ENCODE measurements at places on chromosomes 6 and 20. TPM values are rescaled to one million over a fixed set of nuclear protein-coding genes. Genes with fewer than 3 reads are reported as not detected.

The ANKRD66 gene
- total RNA-seq: not detected

DNA sequence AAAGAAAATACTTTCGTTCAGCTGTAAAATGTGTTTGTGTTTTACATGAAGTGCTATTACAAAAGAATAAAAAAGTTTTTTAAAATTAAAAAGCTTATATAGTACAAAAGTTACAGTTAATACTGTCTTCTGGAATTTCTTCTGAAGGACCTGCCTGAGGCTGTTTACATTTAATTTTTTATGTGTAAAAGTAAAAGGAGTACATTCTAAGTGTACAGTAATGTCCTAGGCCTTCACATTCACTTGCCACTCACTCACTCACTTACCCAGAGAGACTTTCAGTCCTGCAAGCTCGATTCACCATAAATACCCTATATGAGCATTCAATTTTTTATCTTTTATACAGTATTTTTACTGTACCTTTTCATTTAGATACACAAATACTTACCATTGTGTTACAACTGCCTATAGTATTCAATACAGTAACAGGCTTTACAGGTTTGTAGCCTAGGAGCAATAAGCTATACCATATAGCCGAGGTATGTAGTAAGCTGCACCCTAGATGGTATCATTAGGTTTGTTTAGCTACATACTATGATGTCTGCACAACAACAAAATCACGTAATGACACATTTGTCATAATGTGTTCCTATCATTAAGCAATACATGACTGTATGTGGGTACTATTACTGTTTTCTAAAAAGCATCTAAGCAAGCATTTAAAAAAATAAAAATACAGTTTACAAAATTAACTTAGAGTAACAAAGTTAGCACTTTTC, 33.0 kb downstream of the RNF146 start:
- peaks cover 11% of the 10 kb centered on the region for H3K4me1 ChIP-seq
- DNase-seq: no peak
- no peaks in the 10 kb centered on the region for H3K27me3 ChIP-seq
- H3K4me3 ChIP-seq: no peak overlapping the region

- H3K4me3 ChIP-seq: no peak overlapping the region
- peaks cover 4% of the 10 kb centered on the region for H3K27me3 ChIP-seq
- DNase-seq: no peak
- no peaks in the 10 kb centered on the region for H3K4me1 ChIP-seq
- no peaks in the 10 kb centered on the region for H3K36me3 ChIP-seq
Measured at GRCh38 chr6:130359736-130360135, 6.1 kb upstream of the TMEM200A start.

The ENPP3 gene
- total RNA-seq: 0.42 TPM

The TLDC2 gene
- total RNA-seq: 0.66 TPM

The PDE7B gene
- total RNA-seq: 15.4 TPM

- H3K36me3 ChIP-seq: no peaks in the 10 kb centered on the region
- peaks cover 65% of the 10 kb centered on the region for H3K27me3 ChIP-seq
- no peak for DNase-seq
- peaks cover 31% of the 10 kb centered on the region for H3K4me1 ChIP-seq
Measured at GRCh38 chr6:136922685-136923006, 545 bp downstream of the SLC35D3 start.

GRCh38 chr6:125718109-125718508, 31.3 kb upstream of the HEY2 start:
- H3K27ac ChIP-seq: no peak overlapping the region
- H3K4me3 ChIP-seq: no peak overlapping the region
- no peak for DNase-seq
- H3K27me3 ChIP-seq: no peaks in the 10 kb centered on the region
- H3K4me1 ChIP-seq: no peaks in the 10 kb centered on the region
- H3K36me3 ChIP-seq: no peaks in the 10 kb centered on the region

DNA sequence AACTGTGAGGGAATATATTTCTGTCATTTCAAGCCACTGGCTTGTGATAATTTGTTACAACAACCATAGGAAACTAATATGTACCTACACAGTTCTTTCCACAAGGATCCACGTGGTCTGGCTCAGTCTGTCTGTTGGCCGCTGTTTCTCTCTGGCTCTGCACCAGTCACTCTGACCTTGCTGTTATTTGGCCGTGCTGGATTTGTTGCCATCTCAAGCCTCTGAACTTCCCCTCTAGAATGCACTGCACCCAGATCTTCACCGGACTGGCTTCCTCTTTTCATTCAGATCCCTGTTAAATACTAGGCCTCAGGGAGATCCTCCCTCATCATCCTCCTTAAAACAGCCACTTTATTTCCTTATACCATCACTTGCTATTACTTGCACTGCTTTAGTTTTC, 446.8 kb downstream of the TFAP2B start:
- H3K27me3 ChIP-seq: no peaks in the 10 kb centered on the region
- no peaks in the 10 kb centered on the region for H3K4me1 ChIP-seq
- H3K36me3 ChIP-seq: no peaks in the 10 kb centered on the region
- no peak overlapping the region for H3K4me3 ChIP-seq
- no peak overlapping the region for H3K27ac ChIP-seq
- no peak for DNase-seq

GRCh38 chr6:13212096-13212495, 116.2 kb downstream of the TBC1D7 start:
- DNase-seq: no peak
- no peaks in the 10 kb centered on the region for H3K27me3 ChIP-seq
- no peaks in the 10 kb centered on the region for H3K36me3 ChIP-seq
- H3K4me1 ChIP-seq: peaks cover 1% of the 10 kb centered on the region
- H3K27ac ChIP-seq: no peak overlapping the region

The CAGE1 gene
- not detected for total RNA-seq

- no peaks in the 10 kb centered on the region for H3K27me3 ChIP-seq
- no peak overlapping the region for H3K27ac ChIP-seq
- no peak for DNase-seq
- H3K4me1 ChIP-seq: peaks cover 35% of the 10 kb centered on the region
Measured at GRCh38 chr20:32287231-32287638, 9.8 kb downstream of the KIF3B start.

GRCh38 chr6:106128981-106129781, 43.0 kb downstream of the PRDM1 start:
- H3K27ac ChIP-seq: no peak overlapping the region
- no peaks in the 10 kb centered on the region for H3K36me3 ChIP-seq
- H3K27me3 ChIP-seq: no peaks in the 10 kb centered on the region
- no peak for DNase-seq
- H3K4me1 ChIP-seq: no peaks in the 10 kb centered on the region

The COL9A1 gene
- 1.7 TPM for total RNA-seq

- H3K27me3 ChIP-seq: no peaks in the 10 kb centered on the region
- DNase-seq: no peak
- H3K4me3 ChIP-seq: no peak overlapping the region
- H3K36me3 ChIP-seq: no peaks in the 10 kb centered on the region
- H3K27ac ChIP-seq: no peak overlapping the region
- peaks cover 21% of the 10 kb centered on the region for H3K4me1 ChIP-seq
Measured at GRCh38 chr20:18144541-18145099, 7.0 kb downstream of the KAT14 start.

DNA sequence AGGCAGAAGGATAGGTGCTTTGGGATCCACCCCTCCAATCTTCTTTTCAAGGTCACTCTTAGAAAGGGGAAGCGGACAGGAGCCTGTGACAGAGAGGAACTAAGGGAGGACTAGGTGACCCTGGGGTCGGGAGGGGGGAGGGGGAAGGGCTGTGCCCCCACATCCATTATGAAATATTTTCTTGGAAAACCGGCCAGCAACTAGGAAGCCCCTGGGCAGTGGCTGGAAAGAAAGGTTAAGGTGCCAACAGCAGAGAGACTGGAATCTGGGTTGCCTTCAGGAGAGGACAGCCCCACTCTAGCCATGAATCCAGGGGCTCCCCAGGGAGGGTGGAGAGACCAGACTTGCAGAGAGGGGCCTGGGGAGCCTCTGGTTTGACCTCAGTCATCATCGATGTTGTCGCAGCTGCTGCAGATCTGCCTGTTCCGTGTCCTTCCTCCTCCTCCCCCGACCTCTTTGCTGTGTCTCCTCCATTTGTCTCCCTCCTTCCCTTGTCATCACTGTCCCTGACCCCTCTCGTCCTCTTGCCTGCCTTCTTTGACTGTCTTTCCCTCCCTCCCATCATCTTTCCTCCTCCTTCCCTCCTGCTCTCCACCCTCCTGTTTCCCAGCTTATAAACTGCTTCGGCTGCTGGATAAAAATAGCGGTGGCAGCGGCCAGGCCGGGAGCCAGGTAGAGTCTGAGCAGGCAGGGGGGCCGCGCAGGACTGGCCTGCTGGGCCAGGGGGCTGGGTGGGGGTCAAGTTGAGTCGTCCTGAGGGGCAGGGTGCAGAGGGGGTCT, 3.2 kb downstream of the SLC29A1 start:
- H3K4me1 ChIP-seq: peaks cover 100% of the 10 kb centered on the region
- no peaks in the 10 kb centered on the region for H3K27me3 ChIP-seq
- DNase-seq: no peak
- H3K4me3 ChIP-seq: peak overlapping the region; percentile 75
- peak overlapping the region; percentile 98 for H3K27ac ChIP-seq

DNA sequence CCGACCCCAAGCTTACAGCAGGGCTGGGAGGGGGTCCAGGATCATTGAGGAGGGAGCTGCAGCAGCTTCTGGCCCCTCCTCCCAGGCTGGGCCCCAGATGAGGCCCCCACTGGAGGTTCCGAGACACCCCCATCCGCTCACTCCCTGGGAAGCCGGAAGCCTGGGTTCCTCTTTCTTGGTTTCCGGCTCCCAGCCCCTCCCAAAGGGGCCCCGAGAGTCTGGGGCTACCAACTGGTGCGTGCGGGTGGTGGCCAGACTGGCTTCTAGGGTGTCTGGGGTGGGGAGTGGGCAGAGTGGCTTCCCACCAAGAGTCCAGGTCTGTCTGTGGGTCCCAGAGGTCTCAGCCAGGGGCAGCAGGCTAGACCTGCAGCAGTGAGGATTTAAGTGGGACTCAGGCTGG, 2.2 kb downstream of the RGS19 start:
- no peaks in the 10 kb centered on the region for H3K27me3 ChIP-seq
- peaks cover 6% of the 10 kb centered on the region for H3K36me3 ChIP-seq
- H3K4me1 ChIP-seq: peaks cover 26% of the 10 kb centered on the region
- peak overlapping the region; percentile 86 for H3K4me3 ChIP-seq
- H3K27ac ChIP-seq: no peak overlapping the region

- H3K4me1 ChIP-seq: no peaks in the 10 kb centered on the region
- no peaks in the 10 kb centered on the region for H3K36me3 ChIP-seq
Measured at GRCh38 chr20:57082357-57082945, 184.0 kb downstream of the BMP7 start.

The ACTL10 gene
- 1.9 TPM for total RNA-seq

GRCh38 chr6:132060591-132060990, 109.4 kb upstream of the CCN2 start:
- H3K4me1 ChIP-seq: peaks cover 3% of the 10 kb centered on the region
- H3K4me3 ChIP-seq: no peak overlapping the region
- DNase-seq: no peak
- H3K27me3 ChIP-seq: no peaks in the 10 kb centered on the region
- H3K36me3 ChIP-seq: no peaks in the 10 kb centered on the region

- no peaks in the 10 kb centered on the region for H3K4me1 ChIP-seq
- no peaks in the 10 kb centered on the region for H3K36me3 ChIP-seq
- no peak for DNase-seq
- no peaks in the 10 kb centered on the region for H3K27me3 ChIP-seq
Measured at GRCh38 chr20:15811951-15812350, 761.3 kb downstream of the KIF16B start.

DNA sequence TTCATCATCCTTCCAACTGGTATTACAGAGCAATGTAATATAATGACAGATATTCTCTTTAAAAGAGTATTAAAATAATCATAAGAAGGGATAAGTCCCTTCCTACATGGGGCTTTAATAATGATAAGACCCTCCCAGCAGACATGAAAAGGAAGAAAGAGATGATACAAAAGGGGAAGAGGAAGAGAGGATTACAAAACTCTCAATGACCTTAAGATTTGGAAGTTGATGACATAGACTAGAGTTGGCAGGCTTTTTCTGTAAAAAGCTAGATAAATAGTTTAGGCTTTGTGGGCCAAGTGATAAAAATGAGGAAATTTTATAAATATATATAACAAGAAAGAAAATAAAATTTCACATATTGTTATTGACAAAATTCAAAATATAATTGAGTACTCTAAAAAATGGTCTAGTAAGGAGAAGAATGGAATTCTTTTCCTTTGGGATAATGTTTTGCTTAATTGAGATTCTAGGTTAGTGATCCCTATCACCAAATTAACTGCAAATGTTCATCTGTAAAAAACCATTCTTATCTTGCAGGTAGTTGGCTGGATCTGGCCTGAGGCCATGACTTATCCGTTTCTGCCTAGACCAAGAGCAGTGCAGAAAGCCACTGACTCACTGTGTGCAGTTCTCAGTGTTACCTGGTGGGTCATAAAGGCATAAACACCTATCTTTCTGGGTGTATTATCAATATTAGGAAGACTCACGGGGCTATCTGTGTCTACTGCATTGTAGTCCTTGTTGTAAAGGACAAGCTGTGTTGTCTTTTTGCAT, 11.0 kb downstream of the RIPOR2 start:
- DNase-seq: peak; percentile 31
- H3K36me3 ChIP-seq: no peaks in the 10 kb centered on the region
- no peak overlapping the region for H3K27ac ChIP-seq
- no peak overlapping the region for H3K4me3 ChIP-seq
- H3K27me3 ChIP-seq: no peaks in the 10 kb centered on the region
- peaks cover 2% of the 10 kb centered on the region for H3K4me1 ChIP-seq

GRCh38 chr6:148831531-148831930, 84.7 kb downstream of the UST start:
- no peaks in the 10 kb centered on the region for H3K36me3 ChIP-seq
- H3K4me1 ChIP-seq: peaks cover 8% of the 10 kb centered on the region
- no peak overlapping the region for H3K4me3 ChIP-seq
- H3K27ac ChIP-seq: no peak overlapping the region
- no peaks in the 10 kb centered on the region for H3K27me3 ChIP-seq

- H3K27ac ChIP-seq: no peak overlapping the region
- H3K4me1 ChIP-seq: no peaks in the 10 kb centered on the region
- no peak for DNase-seq
- no peak overlapping the region for H3K4me3 ChIP-seq
- H3K27me3 ChIP-seq: no peaks in the 10 kb centered on the region
Measured at GRCh38 chr6:106666282-106667021, 37.1 kb downstream of the QRSL1 start.

DNA sequence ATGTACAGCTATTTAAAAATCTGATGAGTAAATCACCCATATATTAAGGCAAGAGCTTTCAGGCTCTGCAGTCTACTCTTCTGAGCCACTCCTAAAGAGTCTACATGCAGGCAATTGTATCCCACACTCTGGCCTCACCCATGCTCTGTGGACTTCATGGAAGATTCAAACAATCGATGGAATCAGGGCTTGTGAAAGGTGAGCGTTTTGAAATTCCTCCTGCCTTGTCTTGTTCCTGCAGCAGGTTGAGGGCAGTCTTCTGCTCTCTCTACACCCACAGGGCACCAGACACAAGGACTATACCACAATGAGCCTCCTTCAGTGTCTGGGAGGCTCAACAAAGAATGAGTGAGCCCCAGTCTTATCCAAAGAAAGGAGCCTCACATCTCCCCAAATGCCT, 51.1 kb downstream of the TBC1D7 start:
- no peak for DNase-seq
- no peaks in the 10 kb centered on the region for H3K36me3 ChIP-seq
- no peak overlapping the region for H3K27ac ChIP-seq
- H3K4me1 ChIP-seq: no peaks in the 10 kb centered on the region
- no peak overlapping the region for H3K4me3 ChIP-seq

GRCh38 chr20:2032168-2032567, 38.3 kb upstream of the PDYN start:
- H3K27ac ChIP-seq: no peak overlapping the region
- H3K36me3 ChIP-seq: no peaks in the 10 kb centered on the region
- no peak for DNase-seq
- H3K4me3 ChIP-seq: no peak overlapping the region

The PLTP gene
- 164 TPM for total RNA-seq

The NFKBIE gene
- total RNA-seq: 9.0 TPM

The SNRNP48 gene
- 9.4 TPM for total RNA-seq

The RAET1L gene
- not detected for total RNA-seq

The GABRR1 gene
- not detected for total RNA-seq

The SCAND1 gene
- total RNA-seq: 79.7 TPM

Measured in esophagus muscularis mucosa (tissue), 4 donors.